Activated CD4-positive, alpha-beta T cell treated with anti-CD3 and anti-CD28 coated beads for 36 hours (primary cell): ENCODE measurements at places on chromosomes 3 and 15.
A peak's percentile ranks its signal among the peaks of the same experiment; 100 is the strongest.

DNA sequence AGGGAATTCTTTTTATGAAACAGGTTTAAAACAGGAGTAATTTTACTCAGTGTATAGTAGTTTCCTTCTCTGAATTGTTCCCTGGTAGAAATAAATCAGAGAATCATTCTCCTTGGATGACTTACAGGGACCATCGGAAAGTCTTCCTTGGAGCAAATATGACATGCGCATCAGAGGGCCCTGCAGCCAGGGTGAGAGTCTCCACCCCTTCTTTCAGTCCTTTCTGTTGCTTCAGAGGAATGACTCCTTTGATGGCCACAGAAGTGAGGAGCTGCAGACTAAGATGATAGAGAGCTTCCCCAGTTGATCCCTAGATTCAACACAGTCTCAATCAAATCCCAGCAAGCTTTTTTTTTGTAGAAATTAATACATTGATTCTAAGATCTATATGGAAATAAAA is 294.8 kb upstream of the UMPS start:
- no peak for DNase-seq

DNA sequence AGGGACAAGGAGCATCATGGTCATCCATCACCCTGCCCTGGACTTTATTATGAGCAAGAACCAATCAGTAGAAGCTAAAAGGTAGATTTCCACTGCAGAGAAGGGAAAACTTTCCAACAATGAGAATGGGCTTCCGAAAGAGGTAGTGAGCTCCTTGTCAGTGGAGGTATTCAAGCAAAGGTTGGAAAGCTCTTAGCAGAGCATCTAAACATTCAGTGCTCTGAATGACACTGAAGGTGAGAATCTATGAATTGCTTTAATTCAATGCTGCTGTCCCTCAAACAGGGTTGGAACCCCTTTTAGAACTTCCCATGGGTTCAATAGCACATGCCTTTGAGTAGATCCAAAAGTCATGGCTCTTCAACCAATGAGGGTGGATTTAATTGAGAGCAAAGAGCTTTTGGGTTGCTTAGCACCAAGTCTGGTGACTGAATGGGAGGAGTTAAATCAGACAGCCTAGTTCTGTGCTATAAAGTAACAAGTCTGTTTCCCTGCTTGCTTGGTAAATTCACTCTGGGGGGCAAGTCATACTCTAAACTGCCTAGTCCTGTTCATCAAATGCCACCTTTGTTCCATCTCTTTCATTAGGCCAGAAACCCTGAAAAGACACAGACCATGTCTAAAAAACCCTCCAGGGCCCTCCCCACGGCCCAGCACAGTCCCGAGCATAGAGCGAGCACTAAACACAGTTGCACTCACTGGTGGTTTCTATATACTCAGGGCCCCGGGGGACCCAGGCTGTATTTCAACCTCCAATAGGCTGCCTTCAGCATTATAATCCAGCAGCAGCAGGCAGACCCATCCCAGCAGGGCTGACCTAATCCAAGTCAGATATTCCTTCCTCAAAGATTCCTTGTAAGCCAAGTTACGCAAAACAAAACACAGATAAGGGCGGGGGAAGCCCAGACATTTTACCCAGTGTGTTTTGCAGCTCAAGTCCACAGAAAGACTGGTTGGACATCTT is 161.2 kb downstream of the MEGF11 start:
- no peak for DNase-seq

DNA sequence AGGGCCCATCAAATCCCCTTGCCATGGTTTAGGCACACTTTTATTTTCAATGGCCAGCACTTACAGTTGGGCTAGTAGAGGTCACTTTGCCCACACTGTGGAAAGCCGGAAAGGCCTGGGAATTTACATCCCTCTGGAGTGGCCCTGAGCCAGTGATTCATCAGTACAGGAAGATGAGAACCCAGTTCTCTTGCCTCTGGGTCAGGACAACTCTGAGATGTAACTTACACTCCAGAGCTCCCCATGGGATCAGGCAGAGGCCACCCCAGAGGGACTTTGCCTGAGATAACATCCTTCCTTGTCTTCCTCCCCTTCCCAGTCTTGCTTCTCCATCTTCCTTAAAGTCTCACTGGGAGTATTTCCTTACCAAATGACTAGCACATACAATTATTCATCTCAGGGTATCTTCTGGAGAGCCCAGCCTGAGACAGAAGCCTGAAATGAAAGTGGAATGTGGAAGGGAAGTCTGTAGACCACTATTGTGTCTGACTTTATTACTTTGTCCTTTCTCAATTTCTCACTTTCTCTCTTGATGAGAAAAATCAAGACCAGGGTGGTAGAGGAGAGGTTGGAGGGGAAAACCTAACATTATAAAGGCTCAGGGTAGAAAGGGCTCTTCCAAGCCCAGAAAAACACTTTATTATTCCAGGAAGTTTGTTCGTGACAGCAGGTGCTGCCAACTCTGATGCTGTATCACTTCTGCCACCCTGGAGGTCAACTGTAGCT is 220.8 kb downstream of the ZNF621 start:
- DNase-seq: no peak

- DNase-seq: no peak
Observed at GRCh38 chr3:123159926-123160635, 41.7 kb upstream of the SEC22A start.

DNA sequence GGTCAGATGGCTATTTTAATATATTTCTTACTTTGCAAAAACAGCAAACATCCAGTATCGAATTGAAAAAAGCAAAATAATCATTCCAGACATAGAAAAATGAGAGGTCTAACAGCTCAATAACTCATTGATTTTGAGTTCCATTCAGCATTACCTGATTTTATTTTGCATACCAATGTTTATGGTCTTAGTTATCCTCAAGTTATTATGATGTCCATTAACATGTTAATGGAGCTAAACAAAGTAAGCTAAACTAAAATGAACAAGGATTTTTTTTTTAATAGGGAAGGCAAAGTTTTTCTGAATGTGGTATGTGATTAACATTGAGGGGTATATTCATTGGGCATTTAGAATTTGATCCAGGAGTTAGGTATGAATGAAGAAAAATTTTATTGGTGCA is 13.1 kb downstream of the MYH15 start:
- no peak for DNase-seq

GRCh38 chr3:53533472-53533871 is 39.1 kb downstream of the CACNA1D start:
- no peak for DNase-seq

DNA sequence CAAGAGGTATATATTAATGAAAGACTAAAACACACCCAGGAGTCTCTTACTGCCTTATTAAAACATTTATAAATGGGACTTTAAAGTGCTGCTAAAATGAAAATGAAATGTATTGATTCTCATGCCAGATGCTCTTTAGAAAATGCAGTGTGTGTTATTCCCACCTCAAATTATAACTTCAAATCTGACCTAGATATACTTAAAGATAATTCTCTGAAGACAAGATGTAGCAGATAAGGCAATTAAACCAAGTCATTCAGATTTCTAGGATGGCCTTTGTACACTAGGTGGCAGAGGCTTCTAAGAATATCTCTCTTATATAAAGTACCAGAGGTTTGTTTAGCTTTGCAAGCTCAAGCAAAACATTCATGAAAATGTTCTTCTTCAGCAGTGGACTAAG is 26.9 kb upstream of the GOLGA8B start:
- no peak for DNase-seq

GRCh38 chr15:34583399-34584329 is at the start of gene GOLGA8B:
TSS of gene GOLGA8B (minus strand) at chr15:34583651. CDS start at chr15:34535912, 47,739 bp downstream.
- peak; percentile 88 for DNase-seq

DNA sequence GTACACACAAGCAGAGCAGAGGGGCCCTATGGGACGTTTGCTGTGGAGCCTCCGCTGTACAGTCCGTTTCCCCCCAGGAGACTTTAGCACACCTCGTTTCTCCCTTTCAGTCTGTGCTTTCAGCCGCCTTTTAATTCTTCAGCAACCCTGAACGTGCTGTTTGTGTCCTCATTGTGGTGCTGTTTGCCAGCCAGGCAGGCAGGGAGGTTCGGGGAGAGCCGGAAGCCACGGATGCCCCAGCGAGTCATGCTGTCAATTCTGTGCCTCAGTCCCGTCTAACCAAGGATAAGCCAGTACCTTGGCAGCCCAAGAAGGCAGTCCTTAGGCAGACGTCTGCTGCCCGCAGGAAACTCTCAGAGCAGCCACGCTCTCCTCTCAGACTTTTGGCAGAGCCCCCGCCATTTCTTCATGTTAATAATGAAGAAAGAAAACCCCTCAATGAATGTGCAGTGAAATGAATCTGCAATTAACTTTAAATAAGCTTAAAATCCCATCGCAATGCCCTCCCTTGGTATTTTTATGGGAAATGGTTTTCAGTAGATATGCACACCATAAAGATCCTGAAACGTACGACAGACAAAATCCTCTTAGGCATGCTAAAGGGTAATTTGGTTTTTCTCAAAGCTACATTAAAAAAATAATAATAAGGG is 158.6 kb downstream of the UACA start:
- no peak for DNase-seq

GRCh38 chr3:130662501-130662996 is 84.1 kb downstream of the PIK3R4 start:
- DNase-seq: no peak

DNA sequence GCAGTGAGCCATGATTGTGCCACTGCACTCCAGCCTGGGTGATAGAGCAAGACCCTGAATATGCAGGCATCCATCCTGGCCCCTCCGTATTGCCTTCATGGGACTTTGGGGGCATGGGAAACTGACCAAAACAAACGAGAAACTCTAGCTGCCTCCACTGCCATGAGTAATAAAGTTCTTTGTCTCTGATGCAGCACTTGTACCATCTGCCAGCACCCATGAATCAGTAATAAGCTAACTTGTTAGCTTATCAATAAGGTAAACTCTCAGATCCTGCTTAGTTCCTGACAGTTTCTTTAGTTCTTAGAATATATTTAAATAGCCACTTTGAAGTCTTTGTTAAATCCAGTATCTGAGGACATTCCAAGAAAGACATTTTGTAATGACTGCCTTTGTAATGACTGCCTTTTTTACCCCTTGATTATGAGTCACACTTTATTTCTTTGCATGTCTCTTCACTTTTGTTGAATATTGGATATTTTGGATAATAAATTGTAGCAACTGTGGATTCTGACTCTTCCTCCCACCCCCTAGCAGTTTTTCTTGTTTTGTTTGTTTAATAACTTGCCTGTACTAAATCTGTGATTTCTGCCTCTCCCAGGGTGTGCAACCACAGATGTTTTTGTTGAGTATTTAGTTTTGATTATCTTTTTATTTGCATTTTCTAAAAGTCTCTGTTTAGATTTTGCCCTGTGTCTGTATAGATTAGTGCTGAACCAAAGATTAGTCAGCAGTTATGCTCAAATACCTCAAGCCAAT is 136.9 kb downstream of the HCN4 start:
- DNase-seq: no peak
